ENCODE measurements at places on chromosomes 6 and 20.

GRCh38 chr20:43809206-43809819, 82.5 kb upstream of the GTSF1L start:
- DNase-seq = no peak

DNA sequence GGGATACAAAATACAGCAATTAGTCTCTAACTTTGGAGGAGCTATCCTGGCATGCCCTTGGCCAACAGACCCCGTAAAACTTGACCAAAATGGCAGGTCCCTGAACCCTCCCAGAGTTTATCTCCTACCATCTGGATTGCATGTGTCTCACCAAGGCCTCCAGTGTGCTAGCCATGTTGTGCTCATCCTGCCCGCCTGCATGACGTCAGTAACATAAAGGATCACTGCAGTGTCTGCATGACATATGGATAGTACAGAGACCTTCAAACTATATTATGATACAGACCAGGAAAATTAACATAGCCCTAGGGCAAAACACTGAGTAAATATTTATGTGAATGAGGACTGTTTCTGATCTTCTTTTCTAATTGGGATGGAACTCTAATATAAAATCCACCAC, 25.3 kb downstream of the CPXM1 start:
- no peak for DNase-seq

DNA sequence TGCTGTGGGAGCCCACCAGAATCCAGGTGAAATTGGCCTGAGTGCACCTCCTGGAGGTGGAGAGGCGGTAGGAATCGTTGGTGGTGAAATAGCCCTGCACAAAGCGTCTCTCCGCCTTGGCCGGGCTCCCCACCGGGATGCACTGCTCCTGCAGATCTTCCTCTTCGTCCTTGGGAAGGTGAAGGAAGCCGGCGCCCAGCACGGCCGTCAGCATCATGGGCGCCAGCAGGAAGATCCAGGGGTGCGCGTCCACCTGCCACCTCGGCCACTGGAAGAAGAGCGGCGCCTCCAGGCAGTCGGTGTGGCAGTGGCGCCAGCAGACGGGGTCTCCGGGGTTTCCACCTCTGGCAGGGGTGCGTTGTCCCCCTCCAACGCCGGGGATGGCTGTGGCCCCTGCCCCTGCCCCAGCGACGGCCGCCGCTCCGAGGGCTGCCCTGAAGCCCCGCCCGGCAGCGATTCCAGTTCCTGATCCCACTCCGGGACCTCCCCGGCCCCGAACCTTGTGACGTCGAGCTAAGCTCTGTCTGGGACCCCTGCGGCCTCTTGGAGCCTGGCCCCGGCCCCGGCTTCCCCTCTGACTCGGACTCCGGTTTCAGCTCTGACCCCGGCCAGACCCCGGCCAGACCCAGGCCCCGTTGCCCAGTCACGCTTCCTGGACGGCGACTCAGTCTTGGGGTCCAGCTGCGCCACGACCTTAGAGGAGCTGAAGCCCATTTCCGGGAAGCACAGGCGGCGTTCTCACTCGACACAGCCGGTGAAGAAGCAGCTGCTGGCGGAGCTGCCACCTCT, 91.9 kb downstream of the CD164 start:
- DNase-seq = no peak

DNA sequence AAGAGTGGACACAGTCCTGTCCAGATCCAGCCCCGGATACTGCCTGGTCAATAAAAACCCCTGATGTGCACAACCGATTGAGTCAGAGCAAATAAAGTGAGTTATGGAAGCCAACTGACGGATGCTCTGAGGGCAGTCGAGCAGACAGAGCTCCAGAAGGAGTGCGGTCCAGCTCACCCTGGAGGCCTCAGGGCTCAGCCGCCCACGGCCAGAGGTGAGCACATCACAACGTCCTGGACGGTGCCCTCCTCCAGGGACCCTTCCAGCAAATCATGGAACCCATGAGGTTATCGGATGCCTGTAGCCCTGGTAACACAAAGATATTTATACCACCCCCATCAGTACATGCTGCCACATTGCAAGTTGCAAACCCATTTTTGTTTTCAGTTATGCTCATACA, 44.0 kb upstream of the SMOC2 start:
- no peak for DNase-seq

- DNase-seq = no peak
Observed at GRCh38 chr20:58882704-58883089, 30.2 kb downstream of the GNAS start.

- no peak for DNase-seq
Observed at GRCh38 chr6:55643861-55644260, 64.9 kb upstream of the HMGCLL1 start.

- no peak for DNase-seq
Observed at GRCh38 chr6:42153921-42154320, 11.5 kb upstream of the C6orf132 start.

GRCh38 chr6:70706491-70707123, 38.9 kb downstream of the SMAP1 start:
- peak; percentile 46 for DNase-seq

GRCh38 chr6:20665290-20665689, 131.0 kb downstream of the CDKAL1 start:
- DNase-seq = no peak

DNA sequence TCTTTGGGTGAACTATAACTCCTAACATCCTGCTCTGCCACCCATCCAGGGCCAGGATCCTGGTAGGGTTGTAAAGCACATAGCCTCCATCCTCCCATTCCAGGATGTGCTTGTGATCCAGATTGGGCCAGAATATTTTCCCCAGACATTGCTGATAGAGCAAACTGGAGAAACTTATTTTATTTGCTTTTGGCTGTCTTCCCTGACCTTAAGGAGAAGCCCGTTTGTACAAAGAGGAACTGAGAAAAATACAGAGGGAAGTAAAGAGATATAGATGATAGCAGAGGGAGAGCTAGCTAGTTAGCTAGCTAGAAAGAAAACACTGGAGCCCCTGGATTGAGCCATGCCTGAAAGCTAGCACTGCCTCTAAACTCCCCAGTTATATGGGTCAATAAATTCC, 9.0 kb upstream of the HDAC2 start:
- DNase-seq = no peak

GRCh38 chr6:76014626-76015530, 57.6 kb downstream of the IMPG1 start:
- no peak for DNase-seq
